Suprapubic skin (tissue), 4 donors: ENCODE measurements at places on chromosomes 11 and 22.

DNA sequence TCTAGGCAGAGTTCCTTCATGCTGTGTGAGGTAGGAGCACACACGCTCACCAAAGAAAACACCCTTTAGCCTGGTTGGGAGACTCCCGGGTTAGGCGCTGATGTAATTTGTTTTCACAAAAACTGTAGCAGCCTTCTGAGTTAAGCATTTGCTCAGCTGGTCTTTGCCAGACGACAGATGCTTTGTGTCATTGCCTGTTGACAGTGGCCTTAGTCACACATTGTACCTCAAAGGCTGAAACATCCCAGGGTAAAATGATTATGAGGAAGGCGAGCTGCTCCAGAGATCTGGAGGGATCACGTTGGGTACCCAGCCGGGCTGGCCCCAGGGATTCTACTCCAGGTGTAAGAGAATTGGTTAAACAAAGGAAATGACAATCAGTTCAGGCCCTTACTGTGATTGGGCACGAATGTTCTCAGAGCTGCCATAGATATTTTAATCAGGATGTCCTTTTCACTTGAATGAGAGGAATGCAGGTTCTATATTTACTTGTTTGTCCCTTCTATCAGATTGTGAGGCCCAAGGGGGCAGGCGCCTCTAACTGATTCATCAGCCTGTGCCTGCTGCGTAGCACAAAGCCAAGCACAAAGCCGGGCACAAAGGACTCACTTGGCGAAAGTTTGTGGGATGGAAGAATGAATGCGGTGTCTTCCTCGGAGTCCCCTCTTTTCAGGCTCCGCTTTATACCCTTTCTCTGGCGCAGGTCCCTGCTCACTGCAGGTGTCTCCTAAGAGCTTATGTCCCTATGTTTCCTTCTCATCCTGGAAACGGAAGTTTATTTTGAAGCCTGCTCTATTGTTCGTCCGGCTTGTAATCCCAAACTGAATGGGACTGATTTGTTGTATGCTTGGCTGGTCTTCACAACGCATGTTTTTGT lies 47.1 kb downstream of the ADM start:
- DNase-seq: peak; percentile 72

DNA sequence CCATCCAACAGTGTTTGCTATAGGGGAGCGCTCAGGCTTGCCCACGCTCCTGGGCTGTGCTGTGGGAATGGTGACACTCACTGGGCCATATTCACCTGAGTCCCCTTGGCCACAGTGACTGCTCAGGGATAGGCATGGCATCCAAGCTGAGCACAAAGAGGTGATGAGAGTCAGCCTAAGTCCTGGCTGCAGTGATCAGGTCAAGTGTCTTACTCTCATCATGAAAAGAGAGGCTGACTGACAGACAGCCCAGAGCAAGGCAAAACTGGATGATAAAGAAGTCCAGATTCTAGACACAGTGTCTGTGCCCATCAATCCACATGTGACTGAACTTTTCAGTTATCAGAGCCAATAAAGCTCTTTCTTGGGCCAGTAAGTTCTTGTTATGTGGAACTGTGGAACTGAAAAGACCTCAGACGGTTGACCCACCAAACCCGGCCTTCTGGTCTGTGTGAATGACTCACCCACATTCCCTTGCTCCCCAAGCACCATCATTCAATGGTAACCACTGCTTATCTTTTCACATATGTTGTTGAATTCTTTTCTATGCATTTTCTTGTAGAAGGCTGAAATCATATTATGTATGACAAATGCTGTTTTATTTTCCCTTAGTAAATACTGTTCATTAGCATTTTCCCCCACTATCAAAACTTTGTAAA lies 43.2 kb upstream of the YPEL1 start:
- DNase-seq: peak; percentile 35

DNA sequence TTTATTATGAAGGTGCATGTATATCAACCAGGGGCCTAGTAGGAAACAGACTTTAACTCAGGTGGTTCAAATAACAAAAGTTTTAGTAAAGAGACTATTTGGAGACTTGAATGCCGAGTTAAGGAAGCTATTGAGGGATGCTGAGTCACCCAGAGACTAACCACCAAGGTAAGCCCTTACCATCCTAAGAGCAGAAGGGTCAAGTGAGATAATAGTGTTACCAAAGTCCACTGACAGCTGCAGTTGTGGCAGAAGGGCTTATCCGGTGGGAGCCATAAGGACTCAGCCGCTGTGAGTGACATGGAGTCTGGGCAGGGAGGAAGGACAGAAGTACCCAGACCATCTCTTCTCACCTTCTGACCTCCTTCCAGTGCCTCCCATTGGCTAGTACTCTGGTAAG lies 134.0 kb downstream of the INSC start:
- DNase-seq: no peak

- DNase-seq: no peak
Observed at GRCh38 chr11:9219572-9219971, 45.6 kb downstream of the DENND5A start.

DNA sequence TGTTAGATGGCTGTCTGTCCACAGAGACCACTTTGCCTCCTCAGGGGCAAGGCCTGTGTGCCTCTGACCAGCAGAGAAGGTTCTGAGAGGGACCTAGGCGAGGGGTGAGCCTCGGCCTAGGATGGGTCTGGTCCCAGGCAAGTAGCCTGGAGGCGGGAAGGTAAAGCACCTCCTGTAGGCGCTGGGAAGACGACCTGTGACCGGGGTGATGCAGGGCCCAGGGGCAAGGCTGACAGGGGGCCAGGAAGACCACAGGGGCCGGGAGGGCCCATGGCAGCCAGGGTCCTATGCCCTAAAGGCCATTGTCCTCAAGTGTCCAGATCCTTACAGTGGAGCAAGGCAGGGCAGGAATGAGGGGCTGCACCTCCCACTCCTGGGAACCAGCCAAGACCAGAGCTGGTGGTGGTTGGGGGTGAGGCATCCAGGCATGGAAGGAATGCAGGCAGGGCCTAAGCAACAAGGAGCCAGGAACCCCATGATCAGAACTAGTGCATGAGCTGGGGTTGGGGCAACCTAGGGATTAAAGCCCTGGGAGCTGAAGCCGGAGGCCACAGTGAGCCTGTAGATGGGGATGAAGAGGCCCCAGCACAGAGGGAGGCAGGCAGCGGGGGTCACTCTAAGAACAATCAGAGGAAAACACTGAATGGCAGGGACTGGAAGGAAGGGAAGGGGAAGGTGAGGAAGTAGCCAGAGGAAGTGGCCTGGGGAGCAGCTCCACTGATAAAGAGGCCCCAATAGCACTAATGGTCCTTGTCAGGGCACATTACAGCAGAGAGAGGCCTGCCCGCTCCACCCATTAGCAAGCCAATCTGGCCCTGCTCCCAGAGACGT lies 32.9 kb upstream of the KLHL35 start:
- DNase-seq: no peak

DNA sequence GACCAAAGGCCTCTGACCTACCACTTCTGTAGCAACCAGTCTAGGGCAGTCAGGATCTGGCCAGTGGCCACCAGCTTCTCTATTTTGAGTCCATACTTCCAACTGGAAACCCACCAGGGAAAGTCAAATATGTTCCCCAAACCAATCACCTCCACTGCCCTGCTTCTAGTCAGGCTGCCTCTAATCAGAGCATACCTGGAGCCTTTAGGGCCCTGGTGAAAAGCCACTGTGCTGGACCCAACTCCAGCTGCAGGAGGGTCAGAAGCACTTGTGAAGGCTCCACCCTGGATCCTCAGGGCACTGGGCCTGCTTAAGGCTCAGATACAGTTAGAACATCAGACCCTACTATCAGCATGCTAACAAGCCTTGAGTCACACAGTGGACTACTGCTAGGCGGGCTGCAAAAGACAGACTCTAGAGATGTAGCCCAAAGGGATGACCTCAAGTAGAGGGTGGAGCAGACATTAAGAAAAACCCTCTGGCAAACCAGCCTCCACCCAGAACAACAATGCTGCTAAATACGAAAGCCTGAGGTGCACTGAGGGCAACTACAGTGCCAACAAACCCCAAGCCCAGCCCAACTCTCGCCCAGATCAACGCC lies 69.2 kb downstream of the DGCR2 start:
- peak; percentile 30 for DNase-seq

DNA sequence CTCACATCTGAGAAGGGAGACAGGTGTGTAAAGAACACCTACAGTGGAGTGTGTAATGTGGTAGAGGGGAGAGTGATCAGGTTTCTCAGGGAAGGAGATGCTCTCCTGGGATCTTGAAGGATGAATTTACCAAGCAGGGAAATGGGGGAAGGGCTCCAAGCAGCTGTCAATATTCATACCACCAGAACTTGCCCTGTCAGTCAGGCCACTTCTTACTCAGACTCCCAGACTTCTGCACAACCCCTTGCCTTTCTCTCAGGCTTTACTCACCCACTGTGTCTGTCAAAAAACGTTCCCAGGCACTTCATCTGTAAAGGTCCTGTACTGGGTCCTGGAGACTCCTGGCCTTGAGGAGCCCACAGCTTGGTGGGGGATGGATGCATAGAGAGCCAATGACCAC lies 14.0 kb upstream of the FCHSD2 start:
- no peak for DNase-seq

GRCh38 chr11:27507557-27508322 lies 1.2 kb upstream of the LIN7C start:
- no peak for DNase-seq

DNA sequence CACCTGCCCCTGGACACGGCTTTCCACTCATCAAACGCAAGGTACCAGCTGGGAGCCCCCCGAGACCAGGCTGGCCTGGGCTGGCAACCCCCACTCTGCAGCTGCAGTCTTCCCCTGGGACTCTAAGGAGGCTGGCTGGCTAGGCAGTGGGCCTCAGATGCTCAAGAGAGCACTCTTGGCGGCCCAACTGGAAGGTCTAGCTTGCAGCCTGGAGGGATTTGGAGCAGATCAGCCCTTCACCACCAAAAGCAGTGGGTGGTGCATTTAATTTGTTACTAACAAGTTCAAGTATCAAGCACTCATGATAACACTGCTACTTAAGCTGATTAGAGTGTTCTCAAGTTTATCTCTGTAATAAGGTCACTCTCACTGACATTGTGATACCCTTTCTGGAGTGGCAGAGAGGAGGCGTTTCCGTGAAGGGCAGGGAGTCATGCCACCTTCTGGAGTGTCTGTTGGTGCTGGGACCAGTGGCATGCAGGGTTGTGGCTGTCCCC lies 21.5 kb downstream of the C22orf23 start:
- no peak for DNase-seq
